ENCODE measurements at places on chromosomes 1 and 21.

- no peak for DNase-seq
These were observed 9.8 kb downstream of the NHLH1 start for GRCh38 chr1:160376525-160377131.

DNA sequence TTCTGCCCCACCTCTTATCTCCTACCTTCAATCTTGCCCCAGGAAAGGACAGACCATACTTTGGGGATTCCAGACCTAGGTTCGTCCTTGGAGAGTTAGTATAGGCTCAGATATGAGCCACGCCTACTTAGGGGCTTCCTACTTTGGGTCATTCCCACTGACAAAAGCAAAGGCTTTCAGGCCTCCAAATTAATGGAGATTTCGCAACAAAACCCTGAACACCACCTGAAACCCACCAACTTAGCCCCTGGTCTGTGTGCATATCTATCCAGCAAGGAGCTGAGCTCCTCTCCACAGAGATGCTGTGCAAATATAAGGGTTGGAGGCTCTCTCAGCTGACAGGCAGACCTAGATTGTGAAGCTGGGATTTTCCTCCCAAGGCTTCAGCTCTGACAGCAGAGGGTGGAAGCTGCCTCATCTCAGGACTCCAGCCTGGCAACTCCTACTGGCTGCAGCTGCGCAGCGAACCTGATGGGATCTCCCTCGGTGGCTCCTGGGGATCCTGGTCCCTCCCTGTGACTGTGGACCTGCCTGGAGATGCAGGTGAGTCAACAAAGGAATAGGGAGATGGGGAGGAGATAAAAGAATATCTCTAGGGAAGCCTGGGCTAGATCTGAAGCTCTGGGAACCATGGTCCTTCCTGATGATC lies 2.1 kb downstream of the MPL start:
- DNase-seq: no peak

DNA sequence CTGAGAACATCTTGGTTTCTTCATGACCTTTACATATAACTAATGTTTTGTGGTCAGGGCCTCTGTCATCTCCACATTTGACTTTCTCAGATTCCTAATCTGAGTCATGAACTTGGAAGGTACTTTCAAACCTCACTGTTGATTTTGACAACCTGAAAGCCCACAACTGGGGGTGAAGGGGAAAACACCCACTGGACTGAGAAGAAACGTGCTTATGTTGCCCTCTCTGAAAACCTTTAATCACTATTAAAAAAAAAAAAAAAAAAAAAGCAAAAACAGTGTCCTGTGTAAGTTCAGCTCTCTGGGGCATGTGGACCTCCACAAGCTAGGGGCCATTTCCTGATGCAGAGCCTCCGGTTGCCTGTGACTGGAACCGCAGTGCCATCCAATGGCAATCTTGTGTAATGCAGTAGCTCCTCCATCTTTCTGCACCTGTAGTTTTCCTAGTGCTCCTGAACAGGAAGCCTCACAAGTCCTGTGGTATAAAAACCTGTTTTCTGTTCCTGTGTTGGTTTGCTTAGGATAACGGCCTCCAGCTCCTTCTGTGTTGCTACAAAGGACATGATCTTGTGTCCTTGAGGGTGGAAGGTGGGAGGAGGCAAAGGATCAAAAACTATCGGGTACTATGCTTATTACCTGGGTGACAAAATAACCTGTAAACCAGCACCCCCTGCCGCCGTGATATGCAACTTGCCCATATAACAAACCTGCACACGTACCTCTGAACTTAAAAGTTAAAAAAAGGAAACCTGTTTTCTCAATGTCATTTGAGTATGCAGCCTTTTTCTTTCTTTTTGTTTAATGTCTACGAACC lies 124.5 kb downstream of the ZNF648 start:
- DNase-seq: peak; percentile 7

- DNase-seq: no peak
These were observed 53.6 kb downstream of the CTTNBP2NL start for GRCh38 chr1:112449630-112449983.

GRCh38 chr1:109266965-109267364 lies 16.0 kb downstream of the PSRC1 start:
- DNase-seq: no peak

GRCh38 chr1:91790392-91790791 lies 95.6 kb downstream of the TGFBR3 start:
- DNase-seq: no peak

- DNase-seq: no peak
These were observed 1.3 kb upstream of the TNNT2 start for GRCh38 chr1:201378804-201379203.

- DNase-seq: no peak
These were observed 60.9 kb upstream of the KCNH1 start for GRCh38 chr1:211194826-211195225.

Data from activated CD4-positive, alpha-beta T cell treated with anti-CD3 and anti-CD28 coated beads for 4 hours (primary cell).